ENCODE measurements at places on chromosomes 7 and 10.

- peak; percentile 9 for DNase-seq
These were observed 32.8 kb downstream of the TMEM130 start for GRCh38 chr7:98836811-98837629.

GRCh38 chr10:10946801-10947200 is 70.9 kb upstream of the CELF2 start:
- no peak for DNase-seq

GRCh38 chr10:21501731-21502347 is 23.6 kb downstream of the SKIDA1 start:
- DNase-seq = no peak

GRCh38 chr10:101814466-101815071 is 3.7 kb downstream of the OGA start:
- DNase-seq = no peak

DNA sequence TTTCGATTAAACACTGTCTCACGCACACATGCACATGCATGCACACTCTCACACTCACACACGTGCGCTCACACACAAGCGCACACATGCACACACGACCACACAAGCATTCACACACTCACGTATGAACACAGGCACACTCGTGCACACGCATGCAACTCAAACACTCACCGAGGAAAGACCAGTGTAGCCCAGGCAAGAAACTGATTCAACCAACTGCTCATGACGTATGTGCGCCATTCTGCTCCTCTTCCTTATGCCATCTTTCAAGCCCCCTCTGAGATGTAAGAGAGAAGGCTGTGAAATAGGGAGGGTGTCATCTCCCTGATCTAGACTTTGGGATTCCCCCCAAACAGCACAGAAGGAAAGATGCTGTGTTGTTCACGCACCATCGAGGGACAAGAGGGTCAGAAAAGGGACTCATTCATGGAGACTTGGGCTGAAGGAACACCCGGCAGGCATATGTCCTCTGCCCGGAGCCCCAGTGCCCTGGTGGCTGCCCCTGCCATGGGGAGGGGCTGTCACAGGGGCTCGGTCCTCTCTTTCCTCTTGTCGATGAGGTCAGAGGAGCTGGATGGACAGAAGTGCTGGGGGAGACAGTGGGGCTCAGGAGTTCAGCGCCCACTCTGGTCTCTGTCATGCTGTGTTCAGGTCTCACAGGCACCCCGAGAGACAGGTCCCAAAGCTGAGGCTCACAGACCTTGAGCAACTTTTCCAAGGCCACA is 130.1 kb upstream of the SHH start:
- no peak for DNase-seq

- no peak for DNase-seq
These were observed 32.2 kb upstream of the AQP1 start for GRCh38 chr7:30879139-30880124.

GRCh38 chr7:132203021-132203420 is 373.2 kb downstream of the PLXNA4 start:
- no peak for DNase-seq

DNA sequence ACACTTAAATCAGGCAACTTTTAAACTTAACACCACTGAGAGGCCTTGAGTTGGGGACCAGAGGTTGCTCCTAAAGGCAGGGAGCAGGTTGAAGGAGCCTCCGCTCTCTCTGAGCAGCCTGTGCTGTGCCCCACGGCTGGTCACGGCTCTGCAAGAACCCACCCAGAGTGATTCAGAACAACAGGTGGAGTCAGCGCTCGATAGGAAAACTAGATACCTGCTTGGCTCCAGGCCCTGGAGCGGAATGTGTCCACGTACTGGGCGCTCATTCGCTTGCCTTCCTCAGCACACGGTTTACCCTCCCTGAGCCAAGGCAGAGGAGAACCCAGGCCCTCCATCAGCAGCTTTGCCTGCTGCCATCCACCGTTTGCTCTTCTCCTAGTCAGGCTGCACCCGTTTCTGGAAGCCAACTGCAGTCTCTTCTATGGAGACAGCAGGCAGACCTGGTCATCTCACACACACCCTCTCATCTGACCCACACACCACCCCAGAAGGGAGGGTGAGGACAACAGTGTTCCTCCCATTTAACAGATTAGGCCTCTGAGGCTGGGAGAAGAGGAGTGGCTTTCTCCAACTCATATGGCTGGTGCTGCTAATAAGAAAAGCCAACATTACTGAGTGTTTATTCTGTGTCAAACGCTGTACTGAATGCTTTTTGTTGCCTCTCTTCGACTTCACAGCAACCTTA is 37.6 kb upstream of the PDCD4 start:
- DNase-seq = no peak

DNA sequence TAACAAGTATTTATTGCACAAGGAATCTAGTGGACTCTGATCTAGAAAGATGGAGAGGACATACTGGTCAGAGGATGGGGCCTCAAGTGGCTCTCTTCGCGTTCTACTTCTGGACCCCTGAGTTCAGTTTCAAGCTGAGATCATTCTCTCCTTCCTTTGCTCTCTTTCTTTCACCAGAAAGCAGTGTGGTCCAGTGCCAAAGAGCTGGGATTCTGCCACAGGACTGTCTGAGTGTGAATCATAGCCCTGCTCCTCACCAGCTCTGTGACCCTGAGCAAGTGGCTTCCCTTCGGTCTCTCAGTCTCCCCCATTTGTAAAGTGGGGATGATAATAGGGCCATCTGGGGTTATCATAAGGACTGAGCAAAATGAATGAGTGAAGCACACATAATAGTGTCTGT is 715.2 kb downstream of the SUGCT start:
- no peak for DNase-seq

GRCh38 chr10:55227967-55228366 is 426.9 kb upstream of the PCDH15 start:
- DNase-seq = no peak

GRCh38 chr7:103632972-103633371 is 187.0 kb upstream of the SLC26A5 start:
- no peak for DNase-seq

DNA sequence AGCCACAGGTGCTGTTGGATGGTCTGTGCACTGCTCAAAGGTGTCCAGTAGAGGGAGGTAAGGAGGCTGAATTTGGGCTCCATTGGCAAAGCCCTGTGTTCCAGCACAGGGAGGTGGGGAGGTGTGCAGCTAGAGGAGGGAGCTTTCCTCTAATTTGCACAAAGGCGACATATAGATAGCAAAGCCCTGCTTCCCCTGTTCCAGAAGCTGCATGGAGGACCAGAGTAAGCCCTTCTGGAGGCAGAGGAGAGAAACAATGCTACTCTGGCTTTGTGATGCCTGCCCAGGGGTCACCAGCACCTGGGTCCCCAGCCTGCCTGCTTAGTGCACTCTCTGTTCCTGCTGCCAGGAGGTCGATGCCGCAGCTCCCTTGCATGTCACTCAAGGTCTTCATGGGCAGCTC is 3.4 kb upstream of the ARHGAP22 start:
- DNase-seq = no peak

- DNase-seq = no peak
These were observed 5.3 kb upstream of the LRRC61 start for GRCh38 chr7:150317748-150318444.

DNA sequence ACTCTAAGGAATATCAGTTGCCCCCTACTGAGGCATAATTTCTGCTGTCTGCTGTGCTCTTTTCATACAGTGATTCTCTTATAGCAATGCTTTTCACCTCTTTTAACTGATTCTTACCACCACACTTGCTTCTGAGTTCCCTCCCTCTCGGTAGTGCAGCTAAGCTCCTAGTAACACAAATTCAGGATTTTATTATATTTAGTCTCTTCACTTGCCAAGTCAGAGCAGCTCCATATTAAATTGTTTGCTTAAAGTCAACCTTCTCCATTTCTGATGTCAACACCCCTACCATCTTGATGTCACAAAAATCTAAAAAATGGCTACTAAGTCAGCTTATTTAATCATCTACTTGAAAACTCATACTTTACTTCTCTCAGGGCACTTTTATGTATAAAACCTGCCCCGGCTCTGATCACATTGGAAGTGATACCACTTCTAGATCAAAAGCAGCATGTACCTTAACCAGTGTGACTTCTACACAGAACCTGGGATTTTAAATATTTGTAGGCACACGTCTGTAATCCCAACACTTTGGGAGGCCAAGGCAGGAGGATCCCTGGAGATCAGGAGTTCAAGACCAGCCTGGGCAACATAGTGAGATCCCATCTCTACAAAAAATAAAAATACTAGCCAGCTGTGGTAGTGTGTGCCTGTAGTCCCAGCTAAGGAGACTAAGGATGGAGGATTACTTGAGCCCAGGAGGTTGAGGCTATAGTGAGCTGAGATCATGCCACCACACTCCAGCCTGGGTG is 55.3 kb downstream of the GDI2 start:
- DNase-seq = no peak

Data from inflammatory macrophage treated with lipopolysaccharide for 4 hours (primary cell).